ENCODE measurements at places on chromosomes 6 and 20.

- DNase-seq, result no peak
Measured at GRCh38 chr6:133392015-133392414, 150.9 kb downstream of the EYA4 start.

DNA sequence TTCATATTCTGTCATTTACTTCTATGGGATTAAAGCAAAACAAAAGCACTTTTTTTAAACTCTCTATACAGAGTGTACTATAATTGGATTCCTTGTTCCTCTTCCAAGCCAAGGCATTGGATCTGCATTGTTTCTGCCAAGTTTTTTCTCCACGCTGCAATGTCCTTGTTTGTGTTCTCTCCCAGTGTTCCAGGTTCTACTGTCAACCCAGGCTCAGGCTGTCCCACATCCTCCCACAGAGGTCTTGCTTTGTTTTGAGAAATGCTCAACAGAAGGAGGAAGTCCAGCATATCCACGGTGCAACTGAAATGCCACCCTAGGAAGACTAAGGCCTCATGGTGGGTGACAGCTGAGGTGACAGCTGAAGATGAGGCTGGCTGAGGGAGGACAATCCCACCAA, 287.1 kb upstream of the PRDM1 start:
- no peak for DNase-seq

DNA sequence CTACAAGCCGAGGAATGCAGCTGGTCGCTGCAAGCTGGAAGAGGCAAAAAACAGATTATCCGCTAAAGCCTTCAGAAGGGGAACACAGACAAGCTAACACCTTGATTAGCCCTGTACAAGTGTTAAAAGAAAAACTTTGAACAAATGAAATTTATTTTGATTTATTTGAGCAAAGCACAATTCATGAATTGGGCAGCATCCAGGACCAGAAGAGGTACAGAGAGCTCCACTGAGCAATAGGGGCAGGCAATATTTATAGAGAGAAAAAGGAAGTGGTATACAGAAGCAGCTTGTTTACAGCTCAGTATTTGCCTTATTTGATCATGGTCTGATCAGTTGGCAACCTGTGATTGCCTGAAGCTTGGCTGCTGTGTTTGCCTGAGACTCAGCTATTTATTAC, 17.6 kb downstream of the HLA-DOB start:
- no peak for DNase-seq

GRCh38 chr20:571754-572441, 28.3 kb upstream of the CSNK2A1 start:
- no peak for DNase-seq

DNA sequence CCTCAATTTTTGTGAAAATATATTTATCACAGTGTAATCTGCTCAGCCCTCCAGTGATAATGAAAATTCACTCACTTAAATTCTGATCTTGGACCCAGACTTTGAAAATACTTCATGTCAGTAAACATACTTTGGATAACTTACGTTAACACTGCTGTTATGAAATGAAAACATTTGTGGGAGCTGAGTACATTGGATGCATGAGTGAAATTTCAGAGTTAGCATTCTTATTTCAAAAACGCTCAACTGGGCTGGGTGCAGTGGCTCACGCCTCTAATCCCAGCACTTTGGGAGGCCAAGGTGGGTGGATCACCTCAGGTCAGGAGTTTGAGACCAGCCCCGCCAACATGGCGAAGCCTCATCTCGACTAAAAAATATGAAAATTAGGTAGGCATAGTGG, 196.4 kb downstream of the UTRN start:
- DNase-seq, result no peak

DNA sequence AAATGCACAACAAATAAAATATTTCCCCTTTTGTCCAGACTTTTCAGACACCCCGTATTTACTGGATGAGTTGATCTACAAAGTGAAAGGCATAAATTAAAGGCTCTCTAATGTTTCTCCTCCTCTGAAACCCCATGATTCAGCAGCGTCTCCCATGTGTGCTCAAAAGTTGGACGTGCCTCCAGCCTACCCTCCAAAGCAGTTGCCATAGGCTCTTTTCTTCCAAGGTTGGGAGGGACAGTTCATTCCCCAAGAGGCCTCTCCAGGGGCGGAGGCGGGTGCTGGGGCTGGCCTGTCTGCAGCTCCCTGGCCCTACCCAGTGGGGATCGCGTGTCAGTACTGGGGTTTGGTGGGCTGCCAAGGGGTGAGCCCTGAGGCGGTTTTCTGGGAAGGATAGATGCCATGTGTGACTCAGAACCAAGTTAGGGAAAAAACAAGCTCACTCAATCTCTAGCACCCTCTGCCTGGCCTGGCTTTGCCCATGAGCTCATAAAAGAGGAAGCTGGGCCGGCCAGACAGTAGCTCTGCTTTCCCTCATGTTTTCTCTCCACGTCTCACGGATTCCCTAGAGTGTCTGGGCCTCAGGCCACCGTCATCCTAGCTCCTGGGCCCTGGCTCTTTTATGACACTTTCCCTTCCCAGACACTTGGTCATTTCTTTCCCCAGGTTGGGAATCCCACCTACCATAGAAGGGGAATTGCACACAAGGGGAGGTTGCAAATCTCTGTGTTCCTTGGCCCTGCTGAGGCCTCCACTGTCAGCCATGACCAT, 8.0 kb upstream of the IER3 start:
- DNase-seq, result no peak

DNA sequence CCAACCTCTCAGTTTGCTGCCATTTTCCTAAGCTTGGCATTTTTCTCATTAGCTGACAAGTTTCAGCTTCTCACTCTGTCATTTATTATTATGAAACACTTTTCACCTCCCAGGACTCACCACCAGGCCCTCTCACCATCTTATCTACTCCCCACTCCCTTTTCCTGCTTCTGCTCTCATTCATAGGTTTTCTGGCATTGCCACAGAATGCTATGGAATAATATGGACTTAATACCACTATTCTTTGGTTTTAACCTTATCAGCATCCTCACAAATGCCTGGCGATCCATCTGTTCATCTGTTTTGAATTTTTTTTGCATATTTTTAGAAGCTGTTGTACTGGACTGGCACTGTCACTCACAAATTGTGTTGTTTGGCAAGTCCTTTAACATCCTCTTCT, 16.4 kb upstream of the LAMA4 start:
- DNase-seq, result no peak

- no peak for DNase-seq
Measured at GRCh38 chr6:71473926-71474325, 185.3 kb downstream of the OGFRL1 start.

GRCh38 chr20:8121666-8122065, 10.4 kb upstream of the PLCB1 start:
- DNase-seq, result no peak

- DNase-seq, result no peak
Measured at GRCh38 chr6:12593771-12594529, 122.6 kb upstream of the PHACTR1 start.

DNA sequence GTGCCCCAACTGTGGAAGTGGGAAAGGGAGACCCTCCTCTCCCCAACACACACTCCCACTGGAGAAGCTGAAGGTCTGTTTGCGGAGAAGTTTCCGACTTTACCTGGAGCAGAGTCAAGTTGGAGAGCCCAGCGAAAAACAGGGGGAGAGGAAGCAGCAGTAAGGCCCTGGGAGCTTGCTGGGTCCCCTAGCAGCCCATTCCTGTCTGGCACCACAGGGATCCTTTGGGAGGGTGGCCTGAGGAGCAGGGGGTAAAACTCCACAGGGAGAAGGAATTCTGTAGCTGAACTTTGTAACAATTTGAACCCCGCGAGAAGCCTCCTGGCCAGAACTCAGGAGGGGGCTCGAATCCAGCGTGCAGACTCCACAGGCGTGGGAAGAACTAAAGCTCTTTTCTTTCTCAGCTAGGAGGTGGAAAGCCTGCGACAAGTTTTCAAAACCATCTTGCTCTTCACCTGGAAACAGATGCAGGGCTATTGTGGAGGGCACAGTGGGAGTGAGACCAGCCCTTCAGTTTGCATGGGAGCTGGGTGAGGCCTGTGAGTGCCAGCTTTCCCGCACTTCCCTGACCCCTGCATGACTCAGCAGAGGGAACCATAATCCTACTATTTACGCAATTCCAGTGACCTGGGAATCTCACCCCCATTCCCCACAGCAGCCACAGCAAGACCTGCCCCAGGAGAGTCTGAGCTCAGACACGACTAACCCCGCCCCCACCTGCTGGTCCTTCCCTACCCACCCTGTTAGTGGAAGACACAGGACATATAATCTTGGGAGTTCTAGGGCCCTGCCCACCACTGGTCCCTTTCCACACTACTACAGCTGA, 25.8 kb downstream of the SERPINB9 start:
- DNase-seq, result no peak

DNA sequence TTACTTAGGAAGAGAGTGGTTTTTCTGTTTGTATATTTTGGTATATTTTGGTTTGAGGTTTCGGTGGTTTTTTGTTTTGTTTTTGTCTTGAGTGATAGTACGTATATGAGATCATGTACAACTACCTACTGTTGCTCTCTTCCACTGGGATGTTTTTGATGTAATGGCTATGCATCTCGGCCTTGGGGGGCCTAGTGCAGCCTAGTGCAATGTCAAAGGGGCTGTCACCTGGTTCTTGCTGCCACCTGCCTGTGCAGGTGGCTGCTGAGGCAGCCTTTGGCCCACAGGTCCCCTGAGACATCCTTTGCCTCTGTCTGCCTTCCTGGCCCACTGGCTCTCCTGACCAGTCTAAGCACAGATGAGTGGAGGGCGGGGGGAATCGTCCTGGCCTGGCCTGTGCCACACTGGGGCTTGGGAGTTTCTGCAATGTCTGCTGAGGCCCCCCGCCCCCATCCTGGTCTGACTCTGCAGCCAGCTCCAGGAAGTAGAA, 546.6 kb downstream of the CD83 start:
- no peak for DNase-seq
